CD4-positive, alpha-beta T cell treated with Interleukin-10 for 1 hour (primary cell): ENCODE measurements at places on chromosomes 12 and 14.

GRCh38 chr12:123265851-123266678 is 5.6 kb downstream of the CDK2AP1 start:
- no peak for DNase-seq

GRCh38 chr12:52151837-52152783 is 39.7 kb downstream of the KRT80 start:
- peak; percentile 79 for DNase-seq

GRCh38 chr12:95337146-95337545 is 119.5 kb downstream of the VEZT start:
- no peak for DNase-seq

DNA sequence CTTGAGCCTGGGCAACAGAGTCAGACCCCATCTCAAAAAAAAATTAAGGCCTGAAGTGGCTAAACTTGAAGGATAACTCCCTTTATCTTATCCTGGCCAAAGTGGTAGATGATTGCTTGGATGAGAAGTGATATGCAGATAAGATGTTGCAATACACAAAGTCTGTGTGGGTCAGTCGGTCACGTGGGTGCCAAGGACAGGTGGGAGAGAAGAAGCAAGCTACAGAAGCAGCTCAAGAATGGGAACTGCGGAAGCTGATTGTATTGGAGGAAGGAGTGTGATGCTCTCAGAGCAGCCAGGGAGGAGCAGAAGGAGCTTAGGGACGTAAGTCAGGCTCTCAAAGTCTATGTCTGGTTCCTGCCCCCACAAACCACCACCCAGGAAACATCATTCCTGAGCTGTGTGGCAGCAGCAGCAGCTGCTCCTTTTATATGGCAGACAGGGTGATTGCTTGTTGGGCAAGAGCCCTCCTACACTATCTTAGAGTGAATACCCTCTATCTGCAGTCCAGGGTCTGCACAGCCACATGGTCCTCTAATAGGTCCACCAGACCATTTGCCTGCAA is 54.5 kb downstream of the ATP2A2 start:
- DNase-seq = no peak

GRCh38 chr14:19878029-19878642 is 3.2 kb downstream of the OR4K2 start:
- peak; percentile 26 for DNase-seq

- DNase-seq = no peak
Observed at GRCh38 chr12:72766517-72766916, 494.3 kb downstream of the TRHDE start.

DNA sequence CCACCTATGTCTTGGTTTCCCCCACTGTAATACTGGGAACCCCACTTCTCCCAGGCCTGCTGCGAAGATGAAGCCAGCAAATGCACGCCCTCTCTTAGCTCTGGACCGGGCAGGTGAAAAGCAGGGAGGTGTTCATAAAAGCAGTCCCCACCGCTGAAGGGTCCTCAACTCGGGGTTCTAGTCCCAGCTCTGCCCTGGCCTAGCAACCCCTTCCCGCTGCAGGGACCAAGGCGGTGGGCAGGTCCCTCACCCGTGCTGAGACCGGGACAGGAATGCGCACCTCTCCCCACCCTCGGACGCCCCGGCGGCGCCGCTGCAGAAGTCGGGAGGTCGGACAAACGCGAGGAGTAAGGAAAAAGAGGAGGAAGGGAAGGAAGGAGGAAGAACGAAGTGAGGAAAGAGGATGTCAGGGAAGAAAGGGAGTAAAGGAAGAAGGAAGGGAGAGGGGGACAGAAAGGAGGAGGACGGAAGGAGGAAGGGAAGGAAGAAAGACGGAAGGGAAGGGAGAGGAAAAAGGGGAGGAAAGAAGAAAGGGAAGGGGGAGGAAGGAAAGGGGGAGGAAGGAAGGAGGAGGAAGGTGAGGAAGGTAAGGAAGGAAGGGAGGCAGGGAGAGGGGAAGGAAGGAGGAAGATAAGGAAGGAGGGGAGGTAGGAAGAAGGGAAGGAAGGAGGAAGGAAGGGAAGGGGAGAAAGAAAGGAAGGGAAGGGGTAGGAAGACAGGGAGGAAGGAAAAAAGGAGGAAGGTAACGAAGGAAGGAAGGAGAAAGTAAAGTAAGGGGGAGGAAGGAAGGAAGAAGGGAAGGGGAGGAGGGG is 701 bp downstream of the SPRING1 start:
- peak; percentile 7 for DNase-seq
